NCI-H2171 (cell line): ENCODE measurements at places on chromosomes 7 and 10.

- no peak for DNase-seq
These were observed 68.7 kb downstream of the TAX1BP1 start for GRCh38 chr7:27808626-27809025.

GRCh38 chr10:132784866-132785722 is 853 bp downstream of the NKX6-2 start:
- no peak for DNase-seq

GRCh38 chr10:121942749-121943416 is 15.1 kb upstream of the ATE1 start:
- no peak for DNase-seq

GRCh38 chr7:964401-965231 is 10.1 kb upstream of the ADAP1 start:
- DNase-seq: no peak

- DNase-seq: no peak
These were observed 145.3 kb downstream of the RPS24 start for GRCh38 chr10:78178940-78179339.

- DNase-seq: no peak
These were observed 85.1 kb upstream of the KMT2C start for GRCh38 chr7:152520861-152521302.

DNA sequence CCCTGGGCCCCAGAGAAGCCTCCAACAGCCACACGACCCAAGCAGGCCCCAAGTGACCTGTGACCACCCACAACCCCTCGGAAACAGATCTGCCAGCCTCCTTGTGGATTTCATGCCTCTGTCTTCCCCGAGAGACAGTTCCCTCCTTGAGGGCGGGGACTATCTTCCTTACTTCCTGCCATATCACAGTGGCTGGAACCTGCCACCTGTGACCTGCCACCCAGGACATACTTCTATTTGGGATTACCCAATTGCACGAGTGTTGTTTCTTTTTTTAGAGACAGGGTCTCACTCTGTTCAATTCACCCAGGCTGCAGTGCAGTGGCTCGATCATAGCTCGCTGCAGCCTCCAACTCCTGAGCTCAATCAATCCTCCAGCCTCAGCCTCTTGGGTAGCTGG is 25.9 kb downstream of the TNRC18 start:
- no peak for DNase-seq

GRCh38 chr7:105916603-105917002 is 40.2 kb upstream of the ATXN7L1 start:
- no peak for DNase-seq

GRCh38 chr7:158323741-158324396 is 263.8 kb downstream of the PTPRN2 start:
- no peak for DNase-seq

DNA sequence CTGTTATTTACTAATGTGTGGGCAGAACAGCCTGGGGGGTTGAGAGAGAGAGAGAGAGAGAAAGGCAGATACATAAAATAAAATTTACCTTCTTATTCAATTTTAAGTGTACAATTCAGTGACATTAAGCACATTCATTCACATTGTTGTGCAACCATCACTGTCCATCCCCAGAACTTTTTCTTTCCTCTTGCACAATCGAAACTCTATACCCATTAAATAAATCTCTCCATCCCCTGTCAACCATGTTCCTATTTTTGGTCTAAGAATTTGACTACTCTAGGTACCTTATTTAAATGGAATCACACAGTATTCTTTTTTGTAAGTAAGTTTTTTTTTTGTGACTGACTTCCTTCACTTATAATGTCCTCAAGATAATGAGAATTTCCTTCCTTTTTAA is 181.6 kb downstream of the SND1 start:
- DNase-seq: no peak

DNA sequence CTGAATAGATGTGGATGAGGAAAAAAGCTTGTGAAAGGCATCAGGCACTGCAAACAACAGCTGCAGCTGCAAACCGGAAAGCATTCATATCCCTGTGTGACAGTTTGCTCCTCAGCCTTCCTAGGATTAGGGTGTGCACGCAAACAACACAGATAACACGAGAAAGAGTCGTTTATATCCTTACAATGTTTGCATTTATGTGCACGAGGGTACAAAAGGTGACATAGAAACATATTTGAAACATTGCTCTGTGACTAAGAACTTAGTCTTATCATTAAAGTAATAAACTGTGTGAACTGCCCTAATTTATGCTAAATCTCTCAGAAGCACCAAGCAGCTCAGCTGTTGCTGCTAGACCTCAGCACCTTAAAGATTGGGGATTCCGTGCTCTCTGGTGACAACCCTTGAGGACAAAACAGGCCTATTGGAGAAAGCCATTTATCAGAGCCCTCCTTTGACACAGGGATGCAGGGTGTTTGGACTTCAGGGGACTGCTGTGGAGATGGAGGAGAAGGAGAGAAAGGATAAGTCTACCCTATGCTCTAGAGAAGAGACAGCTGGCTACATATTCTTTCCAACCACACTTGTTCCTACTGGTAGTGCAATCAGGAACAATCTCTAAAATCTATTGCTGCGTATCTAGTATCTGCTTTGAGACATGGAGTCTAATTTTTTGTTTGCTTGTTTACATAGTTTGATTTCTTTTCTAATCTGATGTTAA is 176.2 kb downstream of the GNAT3 start:
- no peak for DNase-seq

- DNase-seq: no peak
These were observed 9.4 kb upstream of the PIP4K2A start for GRCh38 chr10:22723783-22724182.

GRCh38 chr10:25831080-25831479 is 102.9 kb upstream of the MYO3A start:
- no peak for DNase-seq

DNA sequence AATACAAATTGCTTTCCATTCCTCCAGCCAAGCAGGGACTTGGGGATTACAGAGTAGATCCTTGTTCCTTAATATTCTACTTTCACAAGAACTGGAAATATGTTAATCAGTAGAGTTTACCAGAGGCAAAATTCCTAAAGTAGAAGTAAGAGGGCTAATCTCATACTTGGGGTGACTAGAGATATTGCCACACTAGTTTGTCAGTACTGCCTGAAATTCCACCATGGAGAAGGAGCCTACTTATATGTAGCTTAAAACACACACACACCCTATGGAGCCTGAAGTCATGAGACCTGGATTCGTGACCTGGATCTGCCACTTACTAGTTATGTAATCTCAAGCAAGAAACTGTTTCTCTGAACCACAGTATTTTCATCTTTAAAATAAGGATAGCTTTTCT is 33.9 kb downstream of the STRIP2 start:
- DNase-seq: no peak

DNA sequence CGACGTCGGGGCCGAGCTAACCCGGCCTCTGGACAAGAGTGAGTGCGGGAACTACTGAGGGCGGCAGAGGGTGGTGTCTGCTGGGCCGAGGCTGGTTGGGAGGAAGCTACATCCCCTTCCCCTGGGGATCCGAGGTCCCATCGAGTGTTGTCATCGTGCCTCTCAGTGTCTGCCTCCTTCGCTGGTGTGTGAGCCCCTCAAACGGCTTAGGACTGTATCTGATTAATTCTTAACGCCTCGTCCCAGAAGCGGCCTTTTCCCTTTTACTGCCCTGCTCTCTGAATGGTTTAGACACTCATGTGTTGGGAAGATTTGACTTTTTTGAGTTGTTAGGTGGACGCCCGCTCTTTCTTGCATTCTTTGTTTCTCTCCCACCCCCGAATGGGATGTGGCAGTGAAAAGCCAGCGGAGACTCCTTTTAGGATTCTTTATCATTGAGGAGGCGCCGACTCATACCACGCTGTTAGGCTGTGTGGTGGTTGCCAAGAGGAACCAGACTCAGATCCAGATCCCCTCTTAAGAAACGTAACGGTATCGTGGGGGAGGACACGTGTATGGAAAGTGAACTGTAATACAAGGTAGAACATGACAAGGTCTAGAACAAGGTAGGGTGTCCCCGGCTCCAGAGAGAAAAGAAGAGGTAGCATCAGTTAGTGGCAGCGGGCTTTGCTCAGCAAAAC is 631 bp downstream of the SUPV3L1 start:
- DNase-seq: no peak

GRCh38 chr7:40156988-40157387 is 22.2 kb downstream of the SUGCT start:
- DNase-seq: no peak

- DNase-seq: no peak
These were observed 1077.3 kb downstream of the SORCS3 start for GRCh38 chr10:105718207-105718995.
